ENCODE measurements at places on chromosomes 16 and 17.

DNA sequence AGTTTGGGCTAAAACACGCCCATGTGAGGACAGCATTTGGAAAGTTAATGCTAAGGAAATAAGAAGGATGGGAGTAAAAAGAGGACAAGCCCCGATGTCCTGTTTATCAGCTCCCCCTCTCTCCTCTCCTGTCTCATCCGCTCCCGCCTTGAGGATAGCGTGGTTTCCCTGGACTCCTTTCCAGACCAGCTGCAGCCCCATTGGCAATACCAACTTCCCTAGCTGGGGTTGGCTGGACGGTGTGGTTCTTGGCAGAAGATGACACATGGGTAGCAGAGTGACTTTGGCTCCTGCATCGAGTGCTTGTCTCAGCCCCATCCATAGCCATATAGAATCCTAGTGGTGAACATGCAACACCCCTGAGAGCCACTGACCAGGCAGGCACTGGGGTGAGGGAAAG, 185.9 kb downstream of the CCDC182 start:
- no peak for DNase-seq

DNA sequence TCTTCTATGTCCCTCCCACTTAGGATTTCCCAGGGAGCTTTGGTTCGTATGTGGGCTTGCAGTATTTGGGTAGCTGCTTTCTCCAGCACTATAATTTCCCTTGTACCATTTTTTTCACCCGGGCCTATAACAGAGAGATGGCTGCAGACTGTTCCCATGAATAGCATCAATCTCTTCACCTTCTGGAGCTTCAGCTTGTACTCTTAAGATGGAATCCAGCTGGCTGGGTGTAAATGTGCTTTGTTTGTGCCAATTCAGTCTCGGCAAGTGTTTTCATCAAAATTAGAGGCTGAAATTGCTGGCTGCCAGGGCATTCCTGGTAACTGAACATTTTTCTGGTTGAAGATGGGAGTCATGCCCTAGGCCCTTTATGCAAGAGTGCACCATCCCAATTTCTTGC, 12.2 kb upstream of the CPD start:
- DNase-seq: no peak

DNA sequence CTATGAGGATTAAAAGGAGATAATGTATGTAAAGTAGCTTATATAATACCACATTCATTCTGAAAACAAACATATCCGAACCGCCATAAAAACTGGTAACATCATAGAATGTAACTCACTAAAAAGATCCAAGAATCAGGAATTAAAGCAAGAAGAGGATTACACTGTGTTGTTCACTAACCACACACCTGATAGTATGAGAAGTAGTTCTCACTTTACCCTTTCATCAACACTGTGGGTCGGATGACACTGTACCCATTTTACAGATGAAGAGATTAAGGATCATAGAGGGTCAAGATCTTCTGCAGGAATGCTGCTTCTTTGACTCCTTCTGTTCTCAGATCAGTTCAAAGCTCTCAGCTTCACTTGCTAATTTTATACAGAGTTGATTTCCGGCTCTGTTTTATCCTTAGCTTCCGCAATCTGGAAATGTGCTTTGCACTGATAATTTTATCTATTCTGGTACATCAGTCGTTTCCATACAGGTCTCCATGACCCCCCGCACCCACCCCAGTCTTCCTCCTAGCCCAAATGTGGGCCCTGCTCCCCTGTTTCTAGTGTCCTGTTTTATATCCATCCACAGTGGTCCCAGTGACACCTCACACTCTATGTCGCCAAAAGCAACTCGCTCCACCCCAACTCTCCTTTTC, 288.6 kb upstream of the CCL2 start:
- DNase-seq: no peak

DNA sequence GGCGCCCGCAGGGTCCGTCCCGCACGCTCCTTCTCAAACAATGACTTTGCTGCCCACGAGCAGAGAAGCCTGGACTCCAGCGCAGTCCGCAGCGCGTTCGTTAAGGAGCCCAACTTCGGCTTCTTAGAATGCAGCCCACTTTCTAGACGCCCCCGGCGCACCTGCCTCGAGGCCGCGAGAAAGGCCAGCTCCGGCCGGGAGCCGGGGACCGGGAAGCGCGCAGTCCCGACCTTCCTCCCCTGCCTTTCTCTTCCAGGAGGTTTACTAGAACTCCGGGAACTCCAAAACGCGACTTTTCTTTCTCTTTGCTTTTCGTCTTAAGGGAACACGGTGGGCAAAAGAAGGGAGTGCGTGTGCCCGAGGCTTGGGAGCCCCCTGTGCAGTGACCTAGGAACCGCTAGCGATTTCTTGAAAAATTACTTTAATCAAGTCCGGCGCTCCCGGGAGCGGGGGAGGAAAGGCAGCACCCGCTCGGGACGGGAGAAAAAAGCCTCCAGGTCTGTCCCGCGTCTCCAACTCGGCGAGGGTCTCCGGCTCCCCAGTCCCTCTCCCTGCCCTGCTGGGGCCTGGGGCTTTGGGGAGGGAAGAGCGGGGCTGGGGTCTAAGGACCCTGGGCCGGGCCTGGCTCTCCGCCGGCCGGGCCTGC, 2.6 kb downstream of the HNF1B start:
- DNase-seq: no peak

DNA sequence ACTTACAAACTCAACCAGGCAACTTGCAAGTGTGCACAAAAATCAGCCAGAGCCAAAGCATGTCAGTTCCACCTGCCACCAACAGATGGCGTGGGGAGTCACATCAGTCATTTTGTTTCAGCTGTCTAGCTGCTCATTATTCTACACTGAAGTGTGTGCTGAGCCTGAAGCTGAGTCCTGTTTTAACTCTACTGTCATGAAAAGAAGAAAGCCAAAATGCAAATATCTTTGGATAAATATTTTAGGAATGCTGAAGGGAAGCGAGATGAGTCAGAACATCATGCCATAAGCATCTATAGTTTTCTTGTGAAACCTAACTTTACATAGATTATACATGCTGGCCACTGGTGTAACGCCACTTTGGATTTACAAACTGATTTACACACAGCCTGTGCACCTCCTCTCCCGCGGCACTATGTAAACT, 172.6 kb downstream of the CDK5R1 start:
- DNase-seq: peak; percentile 52

- DNase-seq: no peak
Measured at GRCh38 chr17:18141210-18141803, 32.8 kb downstream of the MYO15A start.

DNA sequence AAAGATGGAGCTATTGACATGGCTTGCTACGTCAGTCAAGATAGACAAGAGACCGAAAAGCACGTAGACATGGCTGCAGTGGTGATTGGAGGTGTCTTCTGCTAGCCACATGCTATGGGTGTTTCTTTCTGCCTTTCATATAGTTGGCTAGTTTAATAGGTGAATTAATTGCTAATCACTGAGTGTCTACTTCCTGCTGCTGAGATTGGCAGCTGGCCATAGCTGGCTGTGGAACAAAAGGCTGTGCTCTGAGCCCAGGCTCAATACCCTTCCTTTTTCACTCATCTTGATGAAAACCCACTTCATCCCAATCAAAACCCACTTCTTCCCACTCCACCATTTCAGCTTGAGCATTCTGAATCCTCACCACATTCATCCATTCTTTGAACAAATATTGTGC, 221.4 kb upstream of the MAF start:
- DNase-seq: no peak

All from NCI-H2081 treated with DMSO at 0.1 percent for 48 hours (cell line).